H7 (cell line): ENCODE measurements at places on chromosomes 3 and 15. TPM values are rescaled to one million over a fixed set of nuclear protein-coding genes. Genes with fewer than 3 reads are reported as not detected.

- DNase-seq, result peak; percentile 65
These were observed 2.9 kb upstream of the MANF start for GRCh38 chr3:51382076-51382745.

NLGN1 gene
- 7.1 and 8.8 TPM in 2 replicates for total RNA-seq

- no peak for DNase-seq
These were observed 69.2 kb upstream of the TBC1D5 start for GRCh38 chr3:17811646-17812045.

- DNase-seq, result no peak
These were observed 8.6 kb downstream of the RHCG start for GRCh38 chr15:89487791-89488190.
